ENCODE measurements at places on chromosomes 7 and 10.

DNA sequence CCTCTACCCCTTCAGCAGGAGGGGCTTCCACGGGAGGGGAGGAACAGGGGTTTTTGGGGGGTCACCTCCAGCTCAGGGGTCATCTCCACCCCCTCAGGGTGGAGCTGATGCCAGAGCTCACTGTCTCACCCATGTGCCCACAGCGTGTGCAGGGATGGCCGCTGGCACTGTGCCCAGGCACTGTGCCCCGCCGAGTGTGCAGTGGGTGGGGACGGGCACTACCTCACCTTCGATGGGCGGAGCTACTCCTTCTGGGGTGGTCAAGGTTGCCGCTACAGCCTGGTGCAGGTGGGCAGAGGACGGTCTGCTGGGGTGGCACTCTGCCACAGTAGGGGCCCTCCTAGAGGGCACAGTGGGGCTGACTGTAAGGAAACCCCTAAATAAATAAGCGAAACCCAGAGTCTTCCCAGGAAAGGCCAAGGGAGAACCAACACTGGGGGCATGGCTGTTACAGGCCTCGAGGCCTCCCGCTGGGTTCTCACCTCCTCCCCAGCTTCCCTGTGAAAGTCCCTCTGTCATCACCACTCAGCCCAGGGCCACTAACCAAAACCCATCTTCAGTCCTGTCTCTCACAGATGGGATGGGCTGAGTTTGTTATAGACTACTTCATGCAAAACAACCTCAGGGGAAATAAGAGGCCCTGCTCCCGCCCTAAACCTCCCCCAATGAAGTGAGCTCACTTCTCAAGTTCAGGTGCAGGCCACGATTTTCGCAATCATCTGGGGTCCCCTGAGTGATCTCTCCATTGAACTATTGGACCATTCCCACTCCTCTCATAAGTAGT lies 7.4 kb upstream of the ZNF467 start:
- DNase-seq = no peak

- DNase-seq = no peak
Observed at GRCh38 chr10:101110856-101111523, 20.1 kb upstream of the TLX1 start.

- DNase-seq = no peak
Observed at GRCh38 chr7:148095066-148095465, 495.5 kb upstream of the C7orf33 start.

- no peak for DNase-seq
Observed at GRCh38 chr7:12661581-12661980, 25.9 kb upstream of the ARL4A start.

GRCh38 chr10:73761781-73762180 lies 17.6 kb downstream of the SEC24C start:
- DNase-seq = no peak

GRCh38 chr10:75648351-75648750 lies 216.9 kb downstream of the LRMDA start:
- no peak for DNase-seq

DNA sequence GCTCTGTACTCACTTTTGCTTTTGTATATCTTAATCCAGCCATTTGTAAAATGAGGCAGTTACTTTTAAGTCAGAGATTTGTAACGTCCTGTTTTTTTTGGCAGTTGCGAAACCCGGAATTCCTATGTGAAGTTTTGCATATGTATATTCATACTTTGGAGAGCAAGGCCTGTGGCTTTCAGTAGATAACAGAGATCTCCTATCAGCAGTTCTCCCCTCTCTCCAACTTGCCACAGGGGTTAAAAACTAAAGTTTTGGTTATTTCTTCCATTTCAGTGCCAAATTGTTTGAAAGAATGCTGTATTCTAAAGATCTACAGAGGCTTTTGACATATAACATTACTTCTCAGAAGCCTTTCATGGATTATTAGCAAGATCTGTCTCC lies 102.4 kb downstream of the EXOC4 start:
- DNase-seq = peak; percentile 58

DNA sequence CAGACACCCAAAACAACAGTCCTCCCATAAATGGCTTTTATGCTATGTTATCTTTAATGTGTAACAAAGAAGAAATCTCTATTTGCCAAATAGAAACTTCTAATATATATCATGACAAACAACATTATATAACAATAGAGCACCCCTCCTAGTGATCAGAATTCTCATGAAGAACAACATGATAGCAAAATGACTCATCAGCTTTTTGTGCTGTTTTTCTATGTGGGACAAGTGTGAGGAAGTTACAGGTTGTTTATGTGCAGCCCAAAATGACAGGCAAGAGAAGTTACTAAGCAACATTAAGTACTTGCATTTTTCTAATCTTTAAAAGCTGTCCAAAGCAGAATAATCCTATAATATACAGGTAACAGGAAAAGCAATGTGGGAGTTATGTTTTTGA lies 7.7 kb downstream of the DGKB start:
- peak; percentile 8 for DNase-seq

DNA sequence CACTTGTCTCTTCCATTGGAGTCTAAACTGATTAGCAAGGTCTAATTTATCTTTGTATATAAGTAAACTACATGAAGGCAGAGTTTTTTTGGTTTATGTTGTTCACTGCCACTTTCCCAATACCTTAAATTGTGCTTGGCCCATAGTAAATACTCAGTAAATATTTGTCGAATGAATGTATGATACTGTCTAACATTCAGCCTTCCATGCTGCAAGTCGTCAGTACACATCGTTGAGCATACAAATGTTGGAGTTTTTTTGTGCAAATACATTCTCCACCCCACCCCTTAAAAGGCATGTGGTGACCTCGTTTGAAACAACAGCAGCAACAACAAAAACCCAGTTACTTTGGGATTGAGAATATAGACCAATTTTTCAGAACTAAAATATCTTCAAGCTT lies 17.4 kb upstream of the IGF2BP3 start:
- DNase-seq = no peak

DNA sequence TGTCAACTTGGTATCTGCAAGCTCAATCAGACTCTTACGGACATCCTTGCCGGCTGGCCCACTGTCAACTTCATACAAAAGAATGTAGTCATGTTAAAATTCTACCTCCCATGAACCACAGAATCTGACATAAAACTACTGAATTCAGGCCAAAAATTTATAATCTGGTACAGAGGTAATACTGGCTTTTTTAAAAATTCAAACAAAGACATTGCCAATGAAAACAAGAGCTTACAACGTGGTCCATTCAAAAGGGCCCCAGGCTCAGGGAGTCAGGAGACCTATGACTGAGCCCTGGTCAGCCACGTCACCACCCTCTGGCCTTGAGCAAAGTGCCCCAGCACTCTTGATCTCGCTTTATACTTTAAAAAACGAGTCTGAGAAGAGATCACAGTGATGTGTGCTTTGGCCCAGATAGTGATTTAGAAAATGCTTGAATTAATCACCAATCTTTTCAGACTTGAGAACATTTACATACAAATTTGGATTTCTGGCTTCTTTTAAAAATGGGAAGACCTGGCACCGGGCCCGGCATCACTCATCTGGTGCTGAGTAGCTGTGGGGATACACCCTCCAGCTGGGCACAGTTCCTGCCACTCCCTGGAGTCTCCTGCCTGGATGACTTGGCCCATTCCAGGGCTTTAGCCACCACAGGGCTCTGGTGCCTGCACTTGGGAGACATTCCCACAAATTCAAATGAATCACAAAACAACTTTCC lies 94.1 kb downstream of the PIP4K2A start:
- DNase-seq = peak; percentile 97

DNA sequence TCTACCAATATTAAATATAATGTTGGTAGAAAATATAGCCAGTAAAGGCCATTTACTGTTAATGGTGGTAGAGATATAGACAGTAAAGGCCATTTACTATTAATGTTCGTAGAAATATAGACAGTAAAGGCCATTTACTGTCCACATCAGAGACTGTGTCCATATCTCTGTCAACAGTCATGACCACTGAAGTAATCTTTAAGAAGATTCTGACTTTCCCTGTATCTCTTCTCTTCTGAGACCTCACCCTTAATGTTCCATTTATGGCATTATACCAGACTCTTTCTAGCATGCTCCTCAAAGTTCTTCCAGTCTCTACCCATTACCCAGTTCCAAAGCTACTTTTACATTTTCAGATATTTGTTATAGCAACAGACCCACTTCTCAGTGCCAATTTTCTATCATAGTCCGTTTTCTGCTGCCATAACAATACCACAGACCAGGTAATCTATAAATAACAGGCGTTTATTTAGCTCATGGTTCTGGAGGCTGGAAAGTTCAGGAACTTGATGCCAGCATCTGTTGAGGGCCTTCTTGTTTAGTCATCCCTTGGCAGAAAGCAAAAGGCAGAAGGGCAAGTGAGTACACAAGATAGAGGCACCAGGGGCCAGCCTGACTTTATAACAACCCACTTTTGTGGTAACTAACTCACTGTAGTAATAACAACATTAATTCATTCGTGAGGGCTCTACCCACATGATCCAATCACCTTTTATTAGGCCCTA lies 7.9 kb upstream of the NUDCD3 start:
- DNase-seq = peak; percentile 12

- DNase-seq = peak; percentile 70
Observed at GRCh38 chr10:88289342-88289741, 293.8 kb downstream of the RNLS start.

DNA sequence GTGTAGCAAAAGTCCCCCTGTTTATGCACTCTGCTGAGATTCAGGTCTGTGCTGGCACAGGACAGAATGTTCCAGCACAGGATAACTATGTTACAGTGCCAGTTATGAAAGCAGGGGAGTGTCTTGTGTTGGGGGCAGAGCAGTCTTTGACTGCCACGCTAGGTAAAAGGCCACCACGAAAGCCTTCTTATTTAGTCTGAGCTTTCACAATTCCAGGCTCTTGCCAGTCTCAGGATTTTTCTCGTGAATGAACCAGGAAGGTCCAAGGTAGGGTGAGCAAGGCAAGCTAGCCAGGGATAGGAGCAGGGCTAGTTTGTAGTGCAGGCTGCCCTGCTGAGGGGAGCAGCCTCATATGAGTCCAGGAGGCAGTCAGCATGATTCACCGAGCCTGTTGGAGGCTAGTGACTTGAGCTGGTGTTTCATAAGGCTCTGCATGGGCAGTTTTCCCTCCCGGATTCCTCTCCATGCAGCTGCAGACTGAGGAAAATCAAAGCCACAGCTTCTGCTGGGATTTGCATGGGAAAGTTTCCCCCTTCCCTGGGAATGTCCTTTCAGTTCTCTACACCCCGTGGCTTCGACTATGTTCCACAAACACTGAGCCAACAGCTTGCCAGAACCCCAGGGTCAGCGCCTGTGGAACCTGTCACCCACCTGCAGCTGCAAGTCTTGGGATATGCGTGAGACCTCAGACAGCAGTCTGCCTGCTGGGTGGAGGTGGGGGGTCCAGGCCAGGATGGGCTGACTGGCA lies 112.3 kb downstream of the JCAD start:
- DNase-seq = peak; percentile 85

DNA sequence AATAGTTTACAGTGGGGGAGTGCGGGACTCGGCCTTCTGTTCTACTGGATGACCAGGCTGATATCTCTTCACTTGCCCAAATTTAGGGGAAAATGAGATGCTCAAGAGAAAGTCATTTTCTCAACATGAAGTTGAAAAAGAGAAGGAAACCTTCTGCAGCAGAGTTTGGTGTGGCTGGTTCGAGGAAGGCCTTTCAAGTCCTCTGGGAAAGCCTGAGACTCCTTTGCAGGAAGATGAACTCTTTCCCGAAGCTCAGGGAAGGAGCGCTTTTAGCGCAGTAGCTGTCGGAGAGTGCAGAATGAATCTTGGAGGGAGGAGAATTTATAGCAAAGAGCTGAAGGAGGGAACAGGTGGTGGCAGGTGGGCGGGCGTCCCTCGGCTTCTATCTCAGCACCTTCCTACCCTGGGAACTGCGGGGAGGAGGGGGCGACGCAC lies at the start of gene ATOH7:
Gene ATOH7 (minus strand): TSS at position 297 of the 435 bp plus-strand sequence. CDS start 436 bp downstream, outside the sequence.
- DNase-seq = no peak

DNA sequence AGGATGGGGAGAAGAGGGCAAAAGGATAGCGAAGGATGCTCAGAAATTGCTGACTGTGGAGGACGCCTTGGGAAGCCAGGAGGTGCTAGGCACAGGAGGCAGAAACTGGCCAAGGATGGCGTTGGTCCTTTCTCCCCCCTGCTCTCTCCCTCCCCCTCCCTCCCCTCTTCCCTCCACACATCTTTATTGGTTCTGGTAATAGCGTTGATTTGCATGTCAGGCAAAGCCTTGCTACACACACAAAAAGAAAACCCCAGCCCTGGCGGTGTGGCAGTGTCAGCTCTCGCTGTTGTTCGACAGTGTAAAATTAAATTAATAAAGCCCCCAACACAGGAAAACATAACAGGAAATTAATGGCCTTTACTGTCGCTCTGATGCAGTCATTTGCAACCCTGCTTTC lies 47.2 kb downstream of the PAX2 start:
- DNase-seq = no peak

GRCh38 chr7:28246921-28247461 lies 66.4 kb upstream of the JAZF1 start:
- DNase-seq = no peak
